Small intestine (tissue), 16 donors: ENCODE measurements at places on chromosomes 2 and 18.

- DNase-seq, result no peak
Measured at GRCh38 chr2:41618754-41619153, 429.1 kb upstream of the PKDCC start.

- DNase-seq, result no peak
Measured at GRCh38 chr2:651951-652373, 25.2 kb downstream of the TMEM18 start.

DNA sequence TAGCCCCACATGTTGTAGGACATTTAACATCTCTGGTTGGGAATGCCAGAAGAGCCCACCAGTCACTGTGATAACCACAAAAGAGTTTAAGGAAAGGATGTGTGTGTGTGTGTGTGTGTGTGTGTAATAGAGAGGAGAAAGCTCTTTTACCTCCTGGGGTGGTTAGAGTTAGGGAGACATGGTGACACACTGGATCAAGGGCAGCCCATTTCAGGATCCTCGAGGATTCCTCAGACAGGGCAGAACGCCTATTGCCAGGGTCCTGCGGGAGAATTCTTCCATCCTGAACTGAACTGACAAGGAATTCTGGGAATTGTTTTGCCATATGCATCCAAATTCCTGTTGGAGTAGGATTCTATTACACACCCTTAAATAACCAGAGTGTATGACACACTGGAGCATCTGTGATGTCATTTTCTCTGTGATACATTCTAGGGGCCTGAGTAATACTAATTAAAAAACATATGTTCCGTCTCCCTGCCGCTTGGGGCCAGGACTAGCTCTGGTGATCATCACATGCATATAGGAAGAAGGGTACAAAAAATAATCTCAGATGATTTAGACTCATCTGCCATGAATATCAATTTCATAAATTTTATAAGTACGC lies 156.4 kb upstream of the MMADHC start:
- no peak for DNase-seq

- no peak for DNase-seq
Measured at GRCh38 chr2:165953306-165953654, 296 bp downstream of the TTC21B start.

DNA sequence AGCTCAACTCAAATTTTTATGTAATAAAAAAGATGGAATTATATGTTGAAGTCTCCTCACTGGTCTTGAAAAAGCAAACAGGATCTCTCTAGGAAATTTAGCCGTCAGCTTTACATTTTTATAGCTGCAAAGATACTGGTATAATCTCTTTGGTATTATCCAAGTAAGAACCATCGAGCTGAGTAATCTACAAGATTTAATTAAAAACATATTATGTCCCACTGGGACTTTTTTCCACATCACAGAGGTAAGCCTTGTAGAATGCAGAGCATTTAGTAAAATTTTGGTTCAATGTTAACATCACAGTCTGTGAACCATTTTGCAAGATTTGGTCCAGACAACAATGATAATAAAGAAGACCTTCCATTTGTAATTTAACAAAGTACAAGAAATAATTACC lies 162.6 kb upstream of the SLC39A10 start:
- no peak for DNase-seq

- no peak for DNase-seq
Measured at GRCh38 chr18:69636529-69637301, 236.0 kb downstream of the DOK6 start.

GRCh38 chr2:43853141-43854081 lies 14.6 kb downstream of the ABCG8 start:
- DNase-seq, result no peak

GRCh38 chr2:27897717-27898116 lies 7.2 kb downstream of the BABAM2 start:
- DNase-seq, result no peak

- DNase-seq, result no peak
Measured at GRCh38 chr2:27991146-27991545, 100.6 kb downstream of the BABAM2 start.

- DNase-seq, result no peak
Measured at GRCh38 chr2:173230181-173230580, 124.5 kb upstream of the CDCA7 start.

DNA sequence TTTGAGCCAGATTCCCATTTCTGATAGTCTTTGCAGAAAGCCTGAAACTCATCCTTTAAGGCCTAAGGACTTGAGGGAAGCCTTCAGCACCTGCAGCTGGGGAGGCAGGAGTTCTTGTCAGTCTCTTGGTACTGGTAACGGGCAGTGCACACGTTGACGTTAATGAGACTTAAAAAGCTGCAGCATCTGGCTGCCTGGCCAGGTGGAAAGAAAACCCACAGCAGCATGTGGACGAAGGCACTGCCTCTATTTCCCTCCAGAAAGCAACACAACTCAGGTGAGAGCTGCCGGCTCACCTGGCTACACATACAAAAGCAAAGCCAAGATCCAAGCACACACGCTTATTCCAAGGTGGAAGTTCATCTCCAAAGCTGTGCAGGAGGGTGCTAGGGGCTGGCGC lies 178.8 kb downstream of the ANAPC1 start:
- DNase-seq, result no peak

- DNase-seq, result no peak
Measured at GRCh38 chr2:142756430-142756829, 121.0 kb upstream of the KYNU start.

DNA sequence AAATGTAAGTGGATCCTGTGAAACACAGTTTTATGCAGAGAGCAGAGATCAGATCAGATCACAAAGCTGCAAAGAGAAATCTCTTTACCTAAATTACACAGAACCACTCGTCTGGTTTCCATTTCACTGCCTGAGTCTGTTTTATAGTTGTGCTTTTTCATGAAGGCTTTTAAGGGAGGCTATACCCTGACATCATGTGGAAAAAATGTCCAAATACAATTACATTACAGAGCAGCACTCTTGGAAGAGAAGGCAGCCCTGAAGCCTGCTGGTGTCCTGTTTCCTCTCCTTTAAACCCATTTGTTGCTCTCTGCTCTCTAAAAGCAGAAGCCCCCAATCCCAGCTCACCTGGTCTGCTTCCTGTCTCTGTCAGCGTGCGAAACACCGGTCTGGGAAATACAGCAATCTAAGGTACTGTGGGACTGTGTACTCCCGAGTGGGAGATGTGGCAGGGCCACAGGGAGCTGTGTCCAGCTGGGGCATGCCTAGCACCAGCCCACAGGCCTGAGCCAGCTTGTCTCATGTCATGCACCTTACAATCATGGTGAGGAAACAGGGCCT lies 24.8 kb upstream of the ZFP36L2 start:
- peak; percentile 37 for DNase-seq

DNA sequence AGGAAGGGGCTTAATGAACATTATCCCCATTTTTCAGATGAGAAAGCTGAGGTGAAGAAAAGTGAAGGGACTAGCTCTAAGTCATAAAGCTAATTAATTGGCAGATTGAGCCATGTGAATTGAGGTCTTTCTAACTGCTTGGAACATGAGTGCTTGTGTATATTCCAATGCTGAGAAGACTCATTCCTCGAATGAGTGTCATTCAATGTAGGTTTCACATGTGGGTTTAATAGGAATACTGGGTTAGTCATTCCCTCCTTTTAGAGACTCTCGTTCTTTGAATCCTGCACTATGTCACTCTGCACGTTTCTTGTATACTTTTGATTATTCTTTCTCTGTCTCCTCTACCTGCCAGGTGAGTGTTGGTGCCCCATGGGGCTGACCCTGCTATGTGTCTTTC lies 218.2 kb downstream of the HRH4 start:
- DNase-seq, result no peak

DNA sequence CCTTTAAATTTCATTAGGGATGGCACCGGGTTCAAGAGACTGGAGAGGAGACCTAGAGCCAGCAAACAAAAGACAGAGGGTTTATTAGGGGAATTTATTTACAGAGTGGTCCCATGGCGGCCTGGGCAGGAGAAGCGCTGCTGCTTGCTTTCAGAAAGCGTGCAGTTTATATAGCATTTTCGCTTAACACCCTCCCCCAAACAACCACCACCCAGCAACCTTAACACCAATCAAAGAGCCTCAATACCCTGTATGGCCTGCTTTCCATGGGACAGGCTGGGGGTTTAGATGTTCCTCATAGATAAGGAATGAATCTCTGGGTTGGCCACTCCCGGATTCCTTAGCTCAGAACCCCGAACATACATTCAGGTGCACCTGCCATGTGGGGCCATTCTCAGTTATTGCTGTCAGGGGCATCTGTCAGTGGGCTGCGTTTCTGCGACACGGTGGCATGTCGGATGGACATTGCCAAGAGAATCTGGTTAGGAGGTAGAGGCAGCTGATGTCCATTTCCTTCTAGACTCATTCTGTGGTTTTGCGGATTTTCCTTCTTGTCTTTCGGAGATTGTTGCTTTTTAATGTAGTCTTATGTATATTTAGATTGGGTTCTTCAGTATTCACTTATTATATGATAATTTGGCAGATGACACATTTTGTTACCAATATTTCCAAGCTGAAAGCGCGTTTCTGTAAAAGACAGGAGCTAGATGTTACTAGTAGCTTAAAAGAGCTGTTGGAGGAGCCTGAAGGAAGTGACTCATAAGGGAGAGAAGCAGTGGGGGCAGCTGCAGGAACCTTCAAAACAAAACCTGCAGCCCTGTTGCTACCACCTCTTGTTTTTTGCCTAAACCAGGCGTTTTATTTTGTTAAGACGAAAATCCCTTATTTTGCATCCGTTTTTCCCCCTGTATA lies 7.2 kb downstream of the AGAP1 start:
- no peak for DNase-seq

DNA sequence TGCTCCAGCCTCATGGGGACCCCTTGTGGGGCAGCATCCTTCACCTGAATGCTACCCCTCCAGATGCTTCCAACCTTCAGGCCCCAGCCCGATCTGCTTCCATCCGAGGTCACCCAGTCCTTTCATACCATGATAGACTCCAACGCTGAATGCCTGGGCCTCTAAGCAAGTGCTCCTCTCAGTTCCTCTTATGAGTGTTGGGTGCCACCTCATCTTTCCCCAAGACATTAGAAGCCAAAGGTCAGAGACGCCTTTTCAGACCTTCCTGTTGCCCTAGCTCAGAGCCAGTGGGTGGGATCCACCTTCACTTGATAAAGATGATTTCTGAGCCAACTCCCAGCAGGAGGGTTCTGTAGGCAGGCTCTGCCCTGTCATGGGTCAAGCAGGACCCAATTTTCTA lies 174.5 kb upstream of the MGAT5 start:
- no peak for DNase-seq

GRCh38 chr18:41119031-41119430 lies 836.0 kb upstream of the PIK3C3 start:
- no peak for DNase-seq

GRCh38 chr2:191758518-191759507 lies 80.9 kb downstream of the NABP1 start:
- DNase-seq, result peak; percentile 76

DNA sequence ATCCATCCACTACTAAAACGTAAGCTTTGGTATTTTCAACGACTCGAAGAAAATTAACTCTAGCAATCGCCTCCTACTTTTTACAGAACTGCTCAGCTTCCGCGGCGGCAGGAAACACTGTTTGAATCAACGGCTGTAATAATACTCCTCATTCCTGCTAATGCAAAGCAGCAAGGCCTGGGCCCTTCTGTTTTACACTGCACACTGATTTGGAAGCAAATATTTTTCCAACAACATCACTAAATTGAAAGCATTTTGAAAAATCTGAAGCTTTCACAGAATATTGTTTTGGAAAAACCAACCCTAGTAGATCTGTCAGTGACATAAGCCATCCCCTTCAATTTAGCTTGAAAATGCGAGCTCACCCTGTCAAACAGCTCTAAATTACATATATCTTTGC lies 261.2 kb downstream of the TXNL1 start:
- no peak for DNase-seq

GRCh38 chr2:71721669-71722068 lies 268.3 kb downstream of the DYSF start:
- no peak for DNase-seq

DNA sequence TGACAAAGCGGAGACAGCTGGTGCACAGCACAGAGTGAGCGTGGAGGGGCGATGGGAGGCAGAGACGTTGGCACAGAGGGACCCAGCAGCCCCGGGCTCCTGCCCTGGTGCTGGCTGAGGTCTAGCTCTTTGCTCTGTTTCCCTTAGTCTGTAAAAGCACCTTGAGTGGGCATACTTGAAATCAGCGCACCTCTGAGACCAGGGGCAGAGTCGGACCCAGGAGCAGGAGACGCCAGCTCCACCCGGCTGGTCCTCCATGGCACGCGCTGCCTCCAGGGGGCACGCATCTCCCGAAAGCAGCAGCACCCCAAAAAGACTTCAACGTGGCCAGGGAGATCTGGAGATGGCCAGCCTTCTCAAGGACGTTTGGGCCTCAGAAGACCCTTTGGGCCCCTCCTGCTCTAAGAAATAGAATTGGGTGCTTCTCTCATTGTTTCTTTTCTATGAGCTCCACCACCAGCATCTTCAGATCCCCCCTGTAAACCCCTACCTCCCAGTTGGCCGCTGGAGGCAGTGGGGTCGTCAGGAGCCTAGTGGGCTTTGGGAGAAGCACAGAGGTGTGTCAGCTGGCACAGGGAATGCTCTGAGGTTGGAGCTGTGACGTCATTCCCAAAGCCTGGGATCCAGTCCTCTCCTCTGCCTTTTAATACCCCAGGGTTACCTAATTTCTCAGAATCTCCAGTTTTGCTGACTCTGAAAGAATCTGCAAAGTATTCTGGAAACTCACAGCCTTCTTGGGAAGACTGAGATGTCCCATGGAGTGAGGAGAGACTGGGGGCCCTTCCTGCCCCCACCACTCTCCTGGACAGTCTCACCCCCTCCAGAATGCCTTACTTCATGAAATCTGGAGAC lies 58.9 kb downstream of the CIB4 start:
- no peak for DNase-seq

DNA sequence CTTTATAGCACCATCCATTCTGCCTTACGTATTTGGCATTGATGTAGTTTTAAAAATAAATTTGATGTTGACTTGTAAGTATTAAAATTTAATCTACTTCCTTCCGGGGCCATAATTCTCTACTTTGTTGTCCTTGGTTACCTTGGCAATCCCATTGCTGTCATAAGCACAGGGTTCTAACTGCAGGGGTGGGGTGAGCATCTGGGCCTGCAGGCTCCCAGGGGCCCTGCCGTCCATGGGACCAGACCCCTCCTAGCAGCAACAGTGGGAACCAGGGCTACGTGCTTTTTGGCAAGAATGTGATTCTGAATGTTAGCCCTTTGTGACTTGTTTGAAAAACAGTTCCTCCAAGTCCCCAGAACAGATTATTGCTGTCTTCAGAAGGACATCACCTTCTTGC lies 4.9 kb downstream of the ASAP2 start:
- no peak for DNase-seq

DNA sequence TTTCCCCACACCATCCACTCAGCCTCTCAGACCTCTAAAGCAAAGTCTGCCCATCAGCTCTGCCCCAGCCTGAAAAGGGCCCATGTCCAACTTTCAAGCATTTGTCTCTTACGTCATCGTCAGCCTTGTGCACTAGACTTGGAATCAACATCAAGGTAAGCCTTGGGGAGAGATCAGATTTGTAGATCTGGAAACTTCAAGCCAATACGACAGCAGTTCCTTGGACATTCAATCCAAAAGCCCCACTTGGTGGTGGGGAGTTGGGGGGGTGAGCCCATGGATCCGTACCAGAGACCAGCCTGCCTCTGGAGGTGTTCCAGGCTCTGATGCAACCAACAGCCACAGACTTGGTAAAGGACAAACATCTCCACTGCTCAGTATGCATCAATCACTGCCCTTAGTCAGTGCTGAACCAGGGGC lies 206.8 kb upstream of the MEIS1 start:
- DNase-seq, result no peak

- DNase-seq, result no peak
Measured at GRCh38 chr18:4203568-4204437, 251.3 kb downstream of the DLGAP1 start.

- no peak for DNase-seq
Measured at GRCh38 chr2:183172220-183172887, 48.1 kb downstream of the NUP35 start.

GRCh38 chr18:45871431-45872084 lies 46.1 kb downstream of the SIGLEC15 start:
- no peak for DNase-seq
